ENCODE measurements at places on chromosomes 4 and X. TPM values are rescaled to one million over a fixed set of nuclear protein-coding genes. Genes with fewer than 3 reads are reported as not detected.

The GUCY1A1 gene
- 76.6 TPM for total RNA-seq

The FOXO4 gene
- total RNA-seq, result 16.6 TPM

The SLC9A6 gene
- total RNA-seq, result 36.3 TPM

The MAGEB17 gene
- not detected for total RNA-seq

The IQCM gene
- not detected for total RNA-seq

The KIAA1210 gene
- total RNA-seq, result 0.33 TPM

The FGF13 gene
- total RNA-seq, result 42.1 TPM

The FGFBP2 gene
- total RNA-seq, result not detected

All from camera-type eye (tissue), 1 donor.